ENCODE measurements at places on chromosomes 2 and 18.
A peak's percentile ranks its signal among the peaks of the same experiment; 100 is the strongest.

- DNase-seq, result no peak
Measured at GRCh38 chr2:238466243-238466756, 39.6 kb downstream of the ASB1 start.

DNA sequence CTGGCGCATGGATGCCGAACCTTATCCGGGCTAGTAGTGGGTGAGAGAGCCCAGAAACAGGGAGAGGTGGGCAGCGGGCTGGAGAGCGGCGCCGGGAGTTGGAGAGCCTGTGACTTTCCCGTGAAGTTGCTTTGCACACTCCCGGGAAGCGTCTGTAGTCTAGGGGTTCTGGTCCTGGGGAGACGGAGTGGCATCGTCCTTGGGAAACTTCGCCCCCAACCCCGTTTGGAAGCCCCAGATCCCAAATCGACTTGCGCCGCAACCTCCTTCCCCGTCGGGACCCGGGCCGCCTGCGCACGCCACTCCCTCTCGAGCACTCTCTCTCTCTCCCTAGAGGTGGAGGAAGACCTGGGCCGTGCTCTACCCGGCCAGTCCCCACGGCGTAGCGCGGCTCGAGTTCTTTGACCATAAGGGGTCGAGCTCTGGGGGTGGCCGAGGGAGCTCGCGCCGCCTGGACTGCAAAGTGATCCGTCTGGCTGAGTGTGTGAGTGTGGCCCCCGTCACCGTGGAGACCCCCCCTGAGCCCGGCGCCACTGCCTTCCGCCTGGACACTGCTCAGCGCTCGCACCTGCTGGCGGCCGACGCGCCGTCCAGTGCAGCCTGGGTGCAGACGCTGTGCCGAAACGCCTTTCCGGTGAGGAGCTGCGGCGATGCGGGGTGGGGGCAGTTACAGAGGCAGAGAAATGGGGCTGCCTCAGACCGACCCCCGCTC lies 456 bp downstream of the DOK1 start:
- DNase-seq, result no peak

GRCh38 chr18:75108579-75109318 lies 100.2 kb downstream of the PTGR3 start:
- no peak for DNase-seq

- DNase-seq, result no peak
Measured at GRCh38 chr2:237964578-237965404, 2.0 kb upstream of the UBE2F start.

DNA sequence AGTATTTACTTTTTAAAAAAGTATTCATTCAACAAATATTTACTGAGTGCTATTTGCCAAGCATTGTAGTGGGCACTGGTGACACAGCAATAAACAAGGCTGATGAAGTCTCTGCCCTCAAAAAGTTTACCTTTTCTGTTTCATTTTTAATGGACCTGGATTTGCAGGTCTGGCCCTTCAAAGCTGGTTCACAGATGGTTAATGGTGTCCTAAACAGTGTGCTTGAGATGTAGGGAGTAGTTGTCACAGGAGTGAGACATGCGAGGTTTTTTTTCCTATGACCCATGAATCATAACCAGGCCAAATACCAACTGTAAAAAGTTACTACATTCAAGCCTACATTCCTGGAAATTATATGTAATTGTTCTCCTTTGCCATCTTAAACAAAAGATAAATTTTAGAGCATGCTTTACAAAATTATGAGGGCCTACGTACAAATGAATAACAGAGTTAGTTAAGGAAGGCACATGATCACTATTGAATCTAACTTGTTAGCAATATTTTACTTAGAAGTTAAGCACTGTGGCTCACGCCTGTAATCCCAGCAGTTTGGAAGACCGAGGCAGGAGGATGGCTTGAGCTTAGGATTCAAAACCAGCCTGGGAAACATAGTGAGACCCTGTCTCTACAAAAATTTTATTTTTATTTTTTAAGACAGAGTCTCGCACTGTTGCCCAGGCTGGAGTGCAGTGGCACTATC lies 223.9 kb downstream of the MBD5 start:
- no peak for DNase-seq

DNA sequence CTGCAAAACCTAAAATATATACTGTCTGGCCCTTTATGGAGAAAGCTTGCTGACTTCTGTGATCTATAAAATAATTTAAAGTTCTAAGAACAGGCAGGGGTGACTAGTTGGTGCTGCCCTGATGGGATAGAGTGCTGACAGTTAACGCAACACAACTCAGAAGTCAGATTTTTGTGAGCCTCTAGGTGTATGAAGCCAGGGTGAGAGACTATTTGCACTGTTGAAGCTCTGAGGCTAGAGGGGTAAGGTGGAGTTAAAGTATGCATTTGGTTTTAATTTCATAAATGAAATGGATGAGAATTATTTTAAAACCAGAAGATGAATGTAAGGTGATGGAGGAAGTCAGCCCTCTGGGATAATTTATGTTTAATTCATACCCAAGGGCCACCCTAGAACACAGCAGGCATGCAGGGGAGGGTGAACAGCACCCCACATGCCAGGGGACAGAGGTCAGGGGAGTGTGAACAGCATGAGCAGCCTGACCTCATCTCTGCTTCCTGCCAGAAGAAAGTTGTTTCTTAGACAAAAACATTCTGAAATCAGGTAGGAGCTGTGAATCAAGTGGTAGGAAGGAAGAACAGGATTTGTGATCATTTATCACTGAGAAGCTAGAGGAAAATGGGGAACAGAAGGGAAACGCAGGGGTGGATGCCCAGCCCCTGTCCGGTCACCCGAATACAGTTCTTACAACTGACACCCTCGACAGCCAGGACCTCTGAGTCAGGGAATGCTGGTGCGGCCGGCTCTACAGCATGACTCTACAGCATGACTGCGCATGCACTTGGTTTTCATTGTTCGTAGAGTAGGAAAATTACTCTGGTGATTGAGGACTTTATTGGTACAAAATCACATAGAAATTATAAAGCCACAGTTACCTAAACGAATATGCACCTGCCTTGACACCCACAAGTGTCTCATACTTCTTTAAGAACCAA lies 93.1 kb downstream of the MBP start:
- DNase-seq, result no peak

- no peak for DNase-seq
Measured at GRCh38 chr2:197994751-197995150, 190.4 kb downstream of the PLCL1 start.

DNA sequence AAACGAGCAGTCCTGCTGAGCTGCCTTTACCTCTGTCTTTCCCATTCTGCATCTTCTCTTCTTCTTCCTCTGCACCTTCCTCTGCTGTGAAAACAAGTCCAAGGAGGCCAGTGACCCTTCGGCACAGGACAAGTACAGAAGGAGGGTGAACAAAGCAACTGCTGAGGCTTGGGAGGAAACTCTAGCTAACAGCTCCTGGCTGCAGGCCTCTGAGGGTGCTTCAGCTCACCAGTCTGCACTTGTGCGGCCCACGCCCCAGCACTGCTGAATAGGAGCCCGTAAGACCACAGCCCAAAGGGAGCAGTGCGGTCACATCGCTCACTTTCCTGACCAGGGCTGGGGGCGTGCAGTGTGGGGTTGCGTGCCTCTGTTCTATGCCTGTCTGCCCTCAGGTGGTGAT lies 42.1 kb upstream of the DNMT3A start:
- DNase-seq, result no peak

GRCh38 chr18:46184727-46185126 lies 80.5 kb downstream of the HAUS1 start:
- no peak for DNase-seq

DNA sequence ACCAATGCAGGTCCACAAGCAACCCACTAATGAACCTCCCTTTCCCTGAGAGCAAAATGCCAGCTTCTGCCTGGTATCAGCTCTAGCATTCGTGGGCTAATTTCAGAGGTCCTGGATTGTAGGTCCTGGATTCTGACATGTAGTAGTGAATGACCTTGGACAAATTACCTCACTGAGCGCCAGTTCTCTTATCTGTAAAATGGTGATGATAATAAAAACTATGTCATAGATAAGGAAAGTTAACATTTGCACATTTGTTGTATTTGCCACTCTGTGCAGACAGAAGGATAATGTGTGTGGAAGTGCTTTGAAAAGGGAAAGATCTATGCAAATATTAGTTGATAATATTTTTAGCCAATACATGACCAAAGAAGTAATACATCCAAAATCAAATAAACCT lies 4.1 kb upstream of the TET3 start:
- no peak for DNase-seq

DNA sequence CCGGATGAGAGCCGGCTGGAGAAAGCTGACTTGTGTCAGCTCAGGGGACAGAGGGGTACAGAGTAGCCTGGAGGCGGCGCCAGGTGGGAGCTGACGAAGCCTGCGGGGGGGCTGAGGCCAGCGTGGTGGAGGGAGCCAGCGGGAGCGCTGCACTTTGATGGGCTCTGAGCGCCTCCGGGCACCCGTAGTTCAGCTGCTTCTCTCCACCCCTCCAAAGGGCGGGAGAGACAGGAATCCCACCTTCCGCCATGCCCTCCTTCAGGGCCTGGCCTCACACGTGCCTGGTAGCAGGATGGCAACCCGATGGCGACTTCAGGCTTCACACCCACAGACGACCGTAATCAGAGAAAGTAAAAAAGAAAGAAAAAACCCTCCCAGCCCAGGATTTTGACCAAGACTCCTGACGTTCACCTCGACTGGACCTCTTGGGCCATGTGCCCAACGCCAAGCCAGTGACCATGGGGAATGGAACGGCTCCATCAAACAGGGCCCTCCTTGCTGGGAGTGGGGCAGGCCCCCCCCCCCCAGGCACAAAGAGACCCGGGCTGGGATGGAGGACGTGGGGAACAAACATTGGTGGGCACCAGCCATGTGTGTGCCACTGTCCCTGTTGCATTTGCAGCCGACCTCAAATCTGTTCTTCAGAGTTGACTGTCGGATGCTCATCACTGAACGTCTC lies 60.7 kb upstream of the ASAP2 start:
- DNase-seq, result no peak

GRCh38 chr2:110998311-110998710 lies 122.4 kb upstream of the BCL2L11 start:
- DNase-seq, result no peak

GRCh38 chr18:317618-318017 lies 49.8 kb upstream of the THOC1 start:
- no peak for DNase-seq

DNA sequence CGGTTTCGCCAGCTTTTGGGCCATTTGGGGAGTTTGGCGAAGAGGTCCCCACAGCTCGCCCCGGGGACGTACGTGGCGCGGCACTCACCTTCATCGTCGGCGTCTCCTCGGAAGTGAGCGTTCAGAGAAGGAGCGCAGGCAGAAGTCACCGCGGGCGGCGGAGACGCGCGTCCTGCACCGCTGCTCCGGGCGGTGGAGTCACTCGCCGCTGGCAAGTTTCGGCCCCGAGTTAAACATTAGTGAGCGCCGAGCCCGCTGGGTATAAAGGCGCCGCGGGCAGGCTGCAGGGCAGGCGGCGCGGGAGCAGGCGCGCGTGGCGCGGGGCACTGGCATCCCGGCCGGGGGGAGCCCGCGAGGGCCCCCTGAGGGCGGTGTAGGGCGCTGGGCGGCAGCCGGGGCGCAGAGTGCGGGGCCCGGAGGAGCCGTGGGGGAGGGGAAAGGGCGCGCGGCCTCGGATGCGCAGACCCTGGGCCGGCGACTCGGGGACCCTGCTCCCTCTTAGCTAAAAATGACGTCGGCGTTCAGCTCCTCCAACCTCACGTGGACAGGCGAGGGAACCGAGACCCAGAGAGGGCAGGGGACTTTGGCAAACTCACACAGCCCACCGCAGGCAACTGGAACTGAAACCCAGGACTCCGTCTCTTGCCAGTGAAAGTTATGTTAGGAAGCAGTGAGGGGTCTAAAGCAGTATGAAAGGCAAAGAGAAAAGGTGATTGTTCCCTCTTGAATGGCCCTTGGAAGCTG lies at the start of gene DPP4:
Gene DPP4 (minus strand): TSS at position 328 of the 744 bp plus-strand sequence. CDS start 234 bp downstream, at position 94.
- DNase-seq, result no peak

DNA sequence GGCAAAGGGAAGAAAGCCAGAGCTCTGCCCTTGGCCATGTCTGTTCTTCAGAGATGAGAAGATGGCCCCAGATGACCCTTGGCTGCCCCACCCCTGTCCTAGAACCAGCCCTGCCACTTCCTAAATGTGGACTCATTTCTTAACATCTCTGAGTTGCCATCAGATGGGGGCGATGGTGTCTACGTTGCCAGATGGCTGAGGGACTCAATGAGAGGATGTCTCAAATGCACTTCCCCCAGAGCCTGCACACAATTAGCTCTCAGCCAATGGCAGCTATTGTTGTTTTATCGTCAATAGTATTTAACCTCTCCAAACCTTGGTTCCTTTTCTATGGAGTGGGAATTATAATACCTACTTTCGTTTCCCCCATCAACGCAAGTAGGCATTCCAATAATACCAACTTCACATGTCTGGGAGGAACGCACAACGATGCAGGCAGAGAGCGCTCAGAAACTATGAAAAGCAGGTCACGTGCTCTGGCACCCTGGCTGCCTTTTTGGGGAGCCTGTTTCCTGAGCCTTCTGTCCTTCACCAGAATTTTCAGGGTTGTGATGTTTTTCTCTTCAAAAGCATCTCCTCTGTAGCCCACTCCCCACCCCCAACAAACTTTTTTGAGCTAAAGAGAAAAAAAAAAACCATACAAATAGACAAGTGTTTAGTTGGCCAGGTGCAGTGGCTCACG lies 100.3 kb downstream of the MCFD2 start:
- no peak for DNase-seq

GRCh38 chr2:88016960-88017779 lies 823 bp upstream of the RNU2-63P start:
- DNase-seq, result no peak

DNA sequence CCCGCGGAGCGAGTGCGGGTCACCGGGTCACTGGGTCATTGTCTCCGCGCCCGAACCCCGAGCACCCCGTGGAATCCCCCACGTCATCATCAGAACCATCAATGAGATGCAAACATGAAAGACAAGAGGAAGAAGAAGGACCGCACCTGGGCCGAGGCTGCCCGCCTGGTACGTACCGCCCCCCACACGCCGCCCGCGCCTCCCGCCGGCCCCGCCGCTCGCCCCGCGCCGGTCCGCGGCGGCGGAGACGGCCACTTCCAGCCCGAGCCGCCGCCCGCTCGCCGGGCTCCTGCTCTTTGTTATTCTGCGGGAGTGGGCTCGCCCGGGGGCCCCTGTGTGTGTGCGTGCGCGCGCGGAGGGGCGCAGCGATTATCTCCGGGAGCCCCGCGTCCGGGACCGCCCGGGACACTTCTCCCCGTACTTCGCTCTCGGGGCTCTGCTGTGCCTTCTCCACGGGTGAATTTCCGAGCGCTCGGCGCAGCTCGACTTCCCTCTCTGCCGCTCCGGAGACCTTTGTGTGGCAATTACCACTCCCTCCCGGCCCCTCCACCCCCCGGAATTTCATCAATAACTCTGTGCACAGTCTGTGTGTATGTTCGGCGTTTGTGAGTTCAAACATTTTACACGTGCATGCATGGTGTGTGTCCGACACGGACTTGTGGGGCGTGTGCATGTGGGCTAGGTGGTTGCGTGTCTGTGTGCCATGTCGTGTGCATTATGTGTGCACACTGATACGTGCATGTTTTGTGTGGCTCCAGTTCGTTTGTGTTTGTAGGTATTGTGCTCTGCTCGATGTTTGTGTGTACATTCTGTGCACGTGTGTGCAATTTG lies 714 bp downstream of the ASXL3 start:
- no peak for DNase-seq

GRCh38 chr2:147365622-147366021 lies 479.2 kb upstream of the ACVR2A start:
- DNase-seq, result no peak

GRCh38 chr2:239832490-239833268 lies 192.5 kb downstream of the NDUFA10 start:
- no peak for DNase-seq

- no peak for DNase-seq
Measured at GRCh38 chr2:67899187-67899586, 163.6 kb downstream of the C1D start.

- DNase-seq, result peak; percentile 54
Measured at GRCh38 chr2:205746420-205746785, 64.1 kb downstream of the NRP2 start.

Measured in keratinocyte (primary cell).